ENCODE measurements at places on chromosomes 12 and 14. TPM values are rescaled to one million over a fixed set of nuclear protein-coding genes. Genes with fewer than 3 reads are reported as not detected.

DNA sequence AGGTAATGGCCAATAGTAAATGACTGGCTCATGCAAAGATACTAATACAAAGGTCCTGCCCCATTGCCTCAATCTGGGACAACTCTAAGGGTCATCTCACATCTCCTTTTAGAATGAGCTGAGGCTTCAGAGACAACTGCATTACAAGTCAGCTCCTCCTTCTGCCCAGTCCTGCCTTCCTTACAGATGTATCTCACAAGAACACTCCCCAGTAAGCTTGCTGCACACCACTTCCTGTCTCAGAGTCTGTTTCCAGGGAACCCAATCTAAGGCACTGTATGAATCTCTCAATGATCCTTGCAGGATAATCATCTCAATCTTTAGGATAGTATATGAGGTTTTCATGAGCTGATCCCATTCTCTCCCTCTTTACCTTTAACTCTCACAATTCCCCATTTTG, 57.8 kb upstream of the ZDHHC17 start:
- DNase-seq: no peak

GRCh38 chr14:103624860-103625259, 4.2 kb upstream of the KLC1 start:
- DNase-seq: peak; percentile 46

- DNase-seq: peak; percentile 99
These were observed 160.1 kb downstream of the EPS8 start for GRCh38 chr12:15629108-15629507.

- no peak for DNase-seq
These were observed 17.6 kb downstream of the CALCOCO1 start for GRCh38 chr12:53709671-53710070.

GRCh38 chr12:14310866-14311265, 54.6 kb upstream of the ATF7IP start:
- no peak for DNase-seq

The PLEKHA5 gene
- 18.3 TPM for total RNA-seq

The RNASE2 gene
- total RNA-seq: 0.69 TPM

The DCD gene
- not detected for total RNA-seq

The NPAS3 gene
- total RNA-seq: not detected

Measured in HepG2 (cell line).